Stromal cell of bone marrow (primary cell): ENCODE measurements at places on chromosomes 1 and 21.
A peak's percentile ranks its signal among the peaks of the same experiment; 100 is the strongest.

GRCh38 chr1:24435782-24436365, 20.3 kb downstream of the NIPAL3 start:
- DNase-seq: no peak

GRCh38 chr1:167599957-167600581, 30.0 kb upstream of the RCSD1 start:
- peak; percentile 28 for DNase-seq

DNA sequence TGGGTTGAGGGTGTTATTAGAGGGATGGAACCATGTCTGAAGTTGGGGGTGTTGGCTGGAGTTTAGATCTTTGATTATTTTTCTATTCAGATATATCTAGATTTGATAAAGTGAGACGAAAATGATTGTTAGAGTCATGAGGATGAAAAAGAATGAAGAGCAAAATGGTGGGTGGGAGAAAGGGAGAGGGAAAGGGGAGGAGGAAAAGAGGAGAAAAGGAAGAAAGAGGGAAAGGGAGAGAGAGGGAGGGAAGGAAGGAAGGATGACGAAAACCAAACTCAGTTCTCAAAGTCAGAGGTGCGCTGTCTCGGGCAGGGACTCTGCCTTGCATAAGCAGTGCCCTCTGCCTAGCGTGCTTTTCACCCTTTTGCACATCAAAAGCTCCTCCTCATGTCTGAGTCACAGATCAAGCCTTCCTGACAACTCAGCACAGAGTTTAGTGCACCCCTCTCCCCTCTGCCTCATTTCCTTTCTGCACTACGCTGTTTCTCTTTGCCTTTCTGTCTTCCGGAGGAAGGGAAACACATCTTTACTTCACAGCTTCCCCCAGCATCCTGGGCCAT, 225.8 kb upstream of the PROX1 start:
- DNase-seq: no peak

GRCh38 chr1:225771661-225772322, 5.8 kb upstream of the SRP9 start:
- no peak for DNase-seq

DNA sequence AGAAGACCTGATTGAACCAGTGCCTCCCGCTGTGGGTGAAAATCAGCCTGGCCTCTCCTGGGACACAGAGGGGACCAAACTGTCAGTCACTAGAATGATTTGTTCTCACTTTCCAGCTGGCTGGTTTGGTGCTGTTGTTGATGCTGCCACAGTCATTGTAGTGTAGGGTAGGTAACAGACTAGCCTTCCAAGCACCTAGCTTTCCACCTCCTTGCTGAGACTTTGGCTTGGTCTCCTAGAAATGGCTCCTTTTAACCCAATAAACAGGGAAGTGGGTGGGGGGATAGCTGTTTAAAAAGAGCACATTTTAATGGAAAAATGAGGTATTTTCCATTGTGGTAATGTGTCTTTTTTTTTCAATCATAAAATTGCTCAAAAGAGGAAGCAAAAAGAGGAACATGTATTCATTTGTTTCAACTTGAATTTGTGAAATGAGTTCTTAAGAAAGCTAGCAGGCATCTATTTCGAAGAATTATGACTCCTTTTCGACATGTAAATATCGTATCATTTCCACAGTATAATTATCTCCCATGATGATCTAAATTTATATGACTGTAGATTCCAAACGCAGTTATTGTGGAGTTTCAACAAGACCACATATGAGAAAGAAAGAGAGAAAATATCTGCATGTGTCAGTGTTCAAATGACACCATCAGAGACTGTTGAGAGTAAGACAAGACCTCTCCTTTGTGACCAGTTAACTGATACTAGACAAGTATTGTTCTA, 190.1 kb downstream of the HLX start:
- DNase-seq: no peak

DNA sequence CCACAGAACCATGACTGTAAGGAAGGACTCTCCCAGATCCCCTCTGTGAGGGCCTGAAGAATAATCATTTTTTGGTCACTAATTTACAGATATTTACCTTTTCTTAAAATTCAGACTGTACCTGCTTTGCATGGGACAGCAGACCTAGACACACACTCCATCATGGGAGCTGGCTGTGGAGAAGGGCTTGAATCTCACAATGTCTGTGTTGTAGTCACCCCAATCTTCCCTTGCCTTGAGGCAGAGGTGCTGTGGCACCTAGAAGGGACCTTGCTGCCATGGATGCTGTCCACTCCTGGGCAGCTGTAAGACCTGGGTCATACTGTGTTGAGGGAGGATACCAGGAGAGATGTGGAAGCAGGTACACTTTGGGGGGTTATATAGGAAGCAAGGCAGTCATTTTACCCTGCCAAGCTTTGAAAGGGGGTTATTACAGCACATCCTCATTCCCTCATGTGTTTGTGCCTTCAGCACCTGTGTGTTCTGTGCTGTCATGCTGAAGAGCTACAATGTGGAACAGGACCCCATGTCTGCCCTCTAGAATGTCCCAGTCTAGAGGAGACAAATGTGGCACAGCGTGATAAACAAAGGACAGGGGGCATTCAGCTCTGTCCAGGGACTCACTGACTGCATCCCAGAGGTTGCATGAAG, 27.1 kb downstream of the TRAF5 start:
- DNase-seq: no peak

GRCh38 chr1:33370301-33370700, 49.4 kb upstream of the A3GALT2 start:
- DNase-seq: no peak

DNA sequence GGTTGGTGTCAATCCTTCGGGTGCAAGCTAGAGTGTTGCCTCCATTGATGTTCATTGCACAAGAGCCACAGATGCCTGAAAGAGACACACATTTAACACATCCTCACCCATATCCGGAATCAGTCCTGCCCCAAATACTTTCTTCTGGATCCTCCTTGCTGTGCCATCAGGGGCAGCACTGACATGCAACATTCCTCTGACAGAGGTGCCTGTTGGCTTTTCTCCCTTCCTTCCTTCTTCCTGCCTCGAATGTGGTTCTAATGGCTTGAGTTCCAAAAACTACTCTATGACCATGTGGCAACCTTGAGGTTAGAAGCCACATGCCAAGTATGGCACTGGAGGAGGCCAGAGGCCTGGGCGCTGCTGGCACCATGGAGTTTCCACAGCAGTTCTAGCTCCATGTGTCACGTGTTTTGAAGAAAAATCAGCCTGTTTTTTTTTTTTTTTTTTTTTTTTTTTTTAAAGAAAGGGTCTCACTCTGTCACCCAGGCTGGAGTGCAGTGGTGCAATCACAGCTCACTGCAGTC, 17.0 kb upstream of the ATP13A2 start:
- no peak for DNase-seq

DNA sequence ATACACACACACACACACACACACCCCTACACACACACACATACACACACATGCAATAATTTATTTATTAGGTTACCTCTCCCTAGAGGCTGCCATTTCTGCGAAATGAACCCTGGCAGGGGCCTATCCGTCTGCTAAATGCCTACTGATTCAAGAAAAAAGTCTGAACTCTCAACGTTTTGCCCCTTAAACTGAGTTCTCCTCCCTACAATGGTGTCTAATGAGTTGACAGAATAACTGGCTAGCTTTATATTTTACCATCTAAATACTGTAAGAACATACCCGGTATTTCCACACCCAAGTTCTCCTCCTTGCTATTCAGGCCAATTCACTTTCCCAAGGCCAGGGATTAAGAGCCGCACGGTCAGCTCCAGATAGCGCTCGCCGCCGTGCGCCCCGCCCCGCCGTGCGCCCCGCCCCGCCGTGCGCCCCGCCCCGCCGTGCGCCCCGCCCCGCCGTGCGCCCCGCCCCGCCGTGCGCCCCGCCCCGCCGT, 339 bp upstream of the RNPC3 start:
- DNase-seq: peak; percentile 36

- DNase-seq: no peak
Measured at GRCh38 chr1:9317591-9318417, 25.1 kb downstream of the SPSB1 start.

DNA sequence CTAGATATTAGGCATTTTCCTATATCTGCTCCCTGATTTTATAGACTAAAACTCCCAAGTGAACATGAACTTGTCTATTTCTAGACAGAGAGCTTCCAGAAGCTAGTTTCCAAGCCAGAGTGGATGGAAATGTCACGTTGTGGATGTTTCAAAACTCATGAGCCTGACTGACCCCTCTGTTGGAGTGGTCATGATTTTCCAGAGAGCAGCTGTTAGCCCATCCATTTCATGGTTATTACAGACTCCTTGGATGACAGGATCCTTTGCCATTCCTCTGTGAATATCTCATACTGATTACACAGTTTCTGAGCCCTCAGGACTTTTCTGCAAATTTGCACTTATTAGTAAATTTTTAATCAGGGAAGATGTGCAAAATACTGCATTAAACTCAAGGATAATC, 76.8 kb upstream of the ATF3 start:
- DNase-seq: no peak

GRCh38 chr1:53341521-53341895, 13.6 kb upstream of the LRP8 start:
- no peak for DNase-seq

DNA sequence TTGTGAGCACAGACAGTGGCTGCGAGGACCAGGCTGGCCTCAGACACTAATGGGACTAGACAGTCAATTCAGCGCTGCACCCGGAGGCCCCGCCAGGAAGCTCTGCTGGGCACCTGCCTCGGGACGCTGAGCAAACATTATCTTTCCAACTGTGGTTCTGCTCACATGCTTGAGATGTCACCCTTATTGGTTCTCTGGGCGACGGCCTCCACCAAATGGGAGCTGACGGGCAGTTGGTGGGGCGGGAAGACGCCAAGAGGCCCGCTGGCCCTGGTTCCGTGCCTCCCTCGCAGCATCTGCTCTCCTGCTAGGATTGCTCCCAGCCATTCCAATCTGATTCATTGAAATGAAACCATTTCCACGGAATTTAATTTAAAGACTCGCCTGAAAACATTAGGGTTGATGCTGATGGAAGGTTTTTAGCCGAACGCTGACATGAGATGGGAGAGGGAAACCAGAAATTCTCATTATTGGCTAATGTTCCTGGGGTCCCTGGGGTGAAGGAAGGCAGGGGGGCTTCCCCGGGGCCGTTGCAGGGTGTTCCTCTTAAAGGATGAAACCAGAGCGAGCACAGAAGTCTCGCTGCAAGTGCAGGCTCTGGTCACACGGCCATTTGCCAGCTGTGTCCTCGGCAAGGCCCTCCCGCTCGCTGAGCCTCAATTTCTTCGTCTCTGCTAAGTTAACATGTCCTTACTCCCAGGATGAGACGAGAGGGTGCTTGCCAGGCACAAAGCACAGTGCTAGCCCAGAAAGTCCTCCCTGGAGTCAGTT, 512.2 kb downstream of the NPHP4 start:
- DNase-seq: no peak

DNA sequence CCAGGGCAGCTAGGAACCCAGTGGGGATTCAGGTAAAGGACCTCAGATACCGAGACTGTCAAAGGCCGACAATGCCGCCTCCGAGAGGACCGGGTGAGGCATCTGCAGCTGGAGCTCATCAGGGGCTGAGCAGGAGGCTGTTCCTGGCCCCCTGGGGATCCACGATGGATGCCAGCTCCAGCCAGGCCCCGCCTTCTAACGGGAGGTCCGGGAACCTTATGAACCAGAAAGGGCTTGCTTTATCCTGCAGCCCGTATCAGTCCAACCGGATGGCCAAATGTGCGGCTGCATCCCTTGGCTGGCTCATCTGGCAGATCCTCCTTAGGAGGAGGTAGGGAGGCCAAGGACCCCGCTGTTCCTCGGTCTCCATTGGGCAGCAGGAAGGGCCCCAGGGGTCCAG, 32.0 kb downstream of the SLC45A1 start:
- no peak for DNase-seq

DNA sequence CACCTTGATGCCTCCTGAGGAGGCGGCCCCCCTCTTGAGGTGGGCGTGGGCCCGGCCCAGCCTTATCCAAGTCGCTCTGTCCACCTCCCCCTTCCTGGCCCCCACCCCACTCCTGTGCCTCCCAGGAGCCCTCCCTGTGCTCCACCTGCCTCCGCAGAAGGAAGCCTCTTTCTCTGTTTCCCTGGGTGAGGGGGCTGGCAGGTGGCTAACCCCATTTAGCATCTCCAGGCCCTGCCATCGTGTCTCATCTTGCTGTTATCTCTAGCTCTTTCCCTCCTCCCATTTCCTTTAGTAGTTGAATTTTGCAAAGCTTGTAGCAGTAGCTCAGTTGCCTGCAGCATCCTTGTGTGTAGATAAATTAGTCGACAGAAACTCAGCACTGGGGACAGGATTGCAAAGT, 7.2 kb downstream of the RNF187 start:
- no peak for DNase-seq

DNA sequence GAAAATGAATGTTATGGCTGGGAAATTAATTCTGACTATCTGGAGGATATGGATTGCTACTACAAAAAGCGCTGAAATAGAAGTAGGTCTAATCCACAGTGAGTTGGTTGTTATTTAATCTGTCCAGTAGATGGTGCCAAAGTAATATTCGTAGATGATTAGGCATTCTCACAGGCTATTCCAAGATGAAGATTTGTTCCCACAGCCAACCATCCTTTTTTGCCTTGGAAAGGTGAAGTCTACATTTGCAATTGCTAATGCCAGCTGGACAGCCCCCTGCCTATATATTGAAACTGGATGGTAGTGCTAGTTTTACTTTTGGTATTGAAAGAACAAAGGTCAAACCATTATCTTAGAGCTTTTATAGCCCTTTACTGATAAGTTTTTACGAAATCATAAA, 43.8 kb downstream of the RBM11 start:
- peak; percentile 31 for DNase-seq

DNA sequence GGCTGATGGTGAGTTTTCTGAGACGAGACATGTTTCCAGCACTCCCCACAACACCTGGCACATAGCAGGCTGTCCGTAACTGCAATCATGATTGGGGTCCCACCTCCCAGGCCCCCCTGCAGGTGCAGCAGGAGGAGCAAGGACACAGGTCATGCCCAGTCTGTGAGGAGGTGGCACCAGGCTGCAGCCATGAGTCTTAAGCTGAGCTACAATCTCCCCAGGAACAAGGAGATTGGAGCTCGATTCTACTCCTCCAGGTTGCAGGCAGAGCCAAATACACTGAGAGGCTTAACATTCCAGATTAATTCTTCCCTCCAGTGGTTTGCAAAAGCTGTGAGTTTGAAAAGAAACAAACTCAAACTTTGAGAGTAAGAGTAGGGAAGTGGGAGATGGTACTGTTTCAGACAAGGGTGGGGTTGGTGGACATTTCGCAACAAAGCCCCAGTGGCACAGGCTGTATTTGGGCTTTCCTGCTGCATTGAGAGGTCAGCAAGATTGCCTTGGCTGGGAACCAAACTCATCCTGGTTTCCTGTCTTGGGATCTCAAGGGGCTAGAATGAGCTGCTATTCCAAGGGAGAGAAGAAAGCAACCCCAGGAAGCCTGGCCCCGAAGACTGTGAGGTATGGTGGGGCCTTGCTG, 64.8 kb upstream of the GALNT2 start:
- peak; percentile 15 for DNase-seq
